ENCODE measurements at places on chromosomes 16 and 17.

- DNase-seq = peak; percentile 45
Measured at GRCh38 chr17:18043491-18043890, 4.3 kb downstream of the GID4 start.

DNA sequence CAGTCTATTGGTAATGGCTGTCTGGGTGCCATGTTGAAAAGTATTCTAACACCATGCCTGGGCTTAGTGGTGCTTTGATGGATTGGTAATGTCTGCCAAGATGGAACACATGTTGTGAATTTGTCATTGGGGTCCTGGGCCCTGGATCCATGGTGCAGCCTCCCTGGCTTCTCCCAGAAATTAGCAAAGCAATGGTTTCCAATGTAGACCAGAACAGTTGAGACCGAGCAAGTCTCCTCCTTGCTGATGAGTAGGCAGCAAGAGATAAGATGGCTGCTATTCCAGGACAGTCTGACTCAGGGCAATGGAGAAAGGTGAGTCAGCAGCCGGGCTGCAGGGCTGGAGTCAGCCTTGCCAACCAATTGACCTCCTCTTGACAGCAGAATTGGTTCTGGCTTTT is 30.8 kb downstream of the GPR139 start:
- DNase-seq = no peak

DNA sequence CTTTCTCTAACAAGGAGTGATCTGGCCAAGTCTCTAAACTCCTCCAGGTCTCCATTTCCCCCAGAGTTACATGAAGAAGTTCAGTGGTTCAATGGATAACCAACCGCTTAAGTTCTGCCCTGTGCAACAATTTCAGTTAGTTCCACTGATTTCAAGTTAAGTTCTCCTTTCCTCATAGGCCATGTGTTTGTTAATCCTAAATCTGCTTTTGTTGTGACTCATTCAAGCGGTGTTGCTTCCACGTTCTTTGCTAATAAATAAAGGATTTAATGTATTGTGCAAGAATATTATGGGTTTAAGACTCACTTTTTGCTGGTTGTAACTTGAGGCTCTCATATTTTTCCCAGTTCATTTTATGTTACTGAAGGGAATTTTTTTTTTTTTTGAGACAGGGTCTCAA is 36.3 kb downstream of the GNA13 start:
- peak; percentile 61 for DNase-seq

DNA sequence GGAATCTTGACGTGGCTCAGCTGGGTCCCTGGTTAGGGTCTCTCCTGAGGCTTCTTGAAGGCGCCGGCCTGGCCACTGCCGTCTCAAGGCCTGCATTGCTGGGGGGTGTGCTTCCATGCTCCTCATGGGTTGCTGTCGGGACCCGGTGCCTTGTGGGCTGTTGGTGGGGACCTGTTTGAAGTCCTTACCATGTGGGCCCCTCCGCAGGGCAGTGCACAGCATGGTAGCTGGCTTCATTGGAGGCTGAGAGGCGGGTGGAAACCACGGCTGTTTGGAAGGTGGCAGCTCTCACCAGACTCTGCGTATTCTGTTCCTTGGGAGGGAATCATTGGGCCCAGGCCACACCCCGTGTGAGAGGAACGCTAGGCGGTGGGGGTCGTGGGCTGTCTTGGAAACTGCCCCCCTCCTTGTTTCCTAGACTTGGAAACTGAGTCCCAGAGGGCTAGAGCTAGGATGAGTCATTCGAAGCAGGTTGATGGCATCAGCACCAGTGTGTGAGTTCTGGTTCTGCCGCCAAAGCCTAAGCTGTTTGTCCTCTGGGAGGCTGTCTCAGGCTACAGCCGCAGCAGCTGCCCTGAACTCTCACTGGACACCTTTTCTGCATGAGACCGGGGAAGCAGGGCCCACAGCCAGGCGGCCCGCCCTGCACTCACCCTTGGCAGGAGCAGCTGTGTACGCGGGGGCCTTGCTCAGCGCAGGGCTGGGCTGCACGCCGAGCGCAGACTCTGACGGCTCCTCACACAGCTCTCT is 35.2 kb downstream of the ZNF750 start:
- DNase-seq = peak; percentile 68

DNA sequence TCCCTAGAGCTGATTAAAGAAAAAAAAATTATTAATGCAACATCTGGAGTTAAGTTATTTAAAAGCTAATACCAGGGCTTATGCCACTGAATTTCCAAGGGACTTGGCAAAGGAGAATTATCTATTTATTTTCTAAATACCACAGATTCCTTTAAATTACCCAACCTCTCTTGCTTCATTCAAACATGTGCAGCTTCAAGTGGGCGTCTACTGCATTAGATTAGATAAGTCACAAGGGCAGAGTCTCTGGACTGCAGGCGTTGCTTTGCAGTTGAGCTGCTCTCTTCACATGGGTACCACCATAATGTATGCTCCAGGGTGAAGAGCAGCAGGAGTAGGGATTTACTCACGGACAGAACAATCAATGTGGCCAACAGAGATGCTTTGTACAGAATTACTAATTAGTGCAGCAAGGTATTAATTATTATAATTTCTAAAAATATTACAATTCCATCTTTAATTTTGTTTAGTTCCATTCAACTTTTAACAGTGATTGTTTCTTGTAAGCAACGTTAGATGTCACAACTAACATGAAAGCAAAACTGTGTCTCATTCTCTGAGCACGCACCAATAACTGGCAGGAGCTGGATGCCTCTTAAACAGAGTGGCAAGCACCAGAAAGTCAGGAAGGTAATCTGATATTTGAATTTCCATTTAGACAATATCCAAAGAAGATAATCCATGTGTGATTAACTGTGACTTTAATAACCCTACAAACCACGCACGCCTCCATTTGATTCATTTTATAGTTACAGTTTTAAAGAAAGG is 214.2 kb downstream of the STX8 start:
- peak; percentile 89 for DNase-seq

Data from fibroblast of pulmonary artery (primary cell).